ENCODE measurements at places on chromosomes 2 and 18.
A peak's percentile ranks its signal among the peaks of the same experiment; 100 is the strongest.

- no peak for DNase-seq
These were observed 17.7 kb downstream of the ATOH8 start for GRCh38 chr2:85771486-85771885.

- peak; percentile 71 for DNase-seq
These were observed 269.2 kb downstream of the NYAP2 start for GRCh38 chr2:225668606-225669266.

- peak; percentile 30 for DNase-seq
These were observed 94.4 kb downstream of the FANCL start for GRCh38 chr2:58146707-58147106.

- no peak for DNase-seq
These were observed 125.3 kb upstream of the CTDP1 start for GRCh38 chr18:79554321-79554720.

DNA sequence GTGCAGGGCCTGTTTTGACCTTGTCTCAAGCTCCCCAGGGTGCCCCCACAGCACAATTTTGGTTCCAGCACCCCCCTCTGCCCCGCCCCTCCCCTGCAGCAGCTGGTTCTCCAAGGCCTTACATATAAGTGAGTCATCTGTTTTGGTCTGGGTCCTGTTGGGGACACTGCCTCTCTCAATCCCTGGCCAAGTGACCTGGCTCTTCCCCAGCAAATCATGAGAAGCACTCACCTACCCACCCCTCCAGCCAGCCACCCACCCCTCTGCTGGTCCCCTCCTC, 90.5 kb downstream of the INHBB start:
- no peak for DNase-seq

- no peak for DNase-seq
These were observed 1.8 kb downstream of the CHRNA1 start for GRCh38 chr2:174762464-174762863.

- no peak for DNase-seq
These were observed 8.9 kb downstream of the ECEL1 start for GRCh38 chr2:232478571-232479340.

- peak; percentile 74 for DNase-seq
These were observed 45.6 kb downstream of the SESTD1 start for GRCh38 chr2:179218848-179219594.

DNA sequence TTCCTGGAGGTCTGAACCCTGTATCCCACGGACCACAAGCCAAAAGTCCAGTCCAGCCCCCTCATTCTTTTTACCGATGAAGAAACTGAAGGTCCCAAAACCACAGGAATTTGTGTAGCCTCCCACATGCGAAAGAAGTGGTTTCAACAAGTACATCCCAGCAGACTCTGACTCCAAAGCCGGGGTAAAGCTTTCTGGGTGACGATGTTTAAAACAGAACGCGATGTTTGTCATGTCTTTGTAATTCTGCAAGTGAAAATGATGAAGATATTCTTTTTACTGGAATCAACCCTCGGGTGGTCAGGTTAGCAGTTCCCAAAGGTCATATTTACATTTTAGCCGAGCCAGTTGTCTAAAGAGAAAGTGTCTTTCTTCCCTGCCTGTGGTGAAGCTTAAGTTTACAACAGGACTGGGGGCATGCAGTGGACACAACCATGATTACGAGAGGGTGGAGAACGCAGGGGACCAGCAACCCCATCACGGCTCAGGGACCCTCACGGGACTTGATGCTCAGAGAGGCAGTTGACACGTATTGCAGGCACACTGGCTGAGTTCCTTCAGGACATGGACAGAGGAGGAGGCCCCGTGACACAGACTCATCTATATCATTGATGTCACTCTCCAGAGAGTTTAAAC, 17.8 kb upstream of the TMEM131 start:
- DNase-seq = peak; percentile 79

GRCh38 chr2:237892478-237892877, 33.1 kb downstream of the RAMP1 start:
- DNase-seq = no peak

GRCh38 chr18:55249550-55249949, 290.3 kb upstream of the CCDC68 start:
- no peak for DNase-seq

DNA sequence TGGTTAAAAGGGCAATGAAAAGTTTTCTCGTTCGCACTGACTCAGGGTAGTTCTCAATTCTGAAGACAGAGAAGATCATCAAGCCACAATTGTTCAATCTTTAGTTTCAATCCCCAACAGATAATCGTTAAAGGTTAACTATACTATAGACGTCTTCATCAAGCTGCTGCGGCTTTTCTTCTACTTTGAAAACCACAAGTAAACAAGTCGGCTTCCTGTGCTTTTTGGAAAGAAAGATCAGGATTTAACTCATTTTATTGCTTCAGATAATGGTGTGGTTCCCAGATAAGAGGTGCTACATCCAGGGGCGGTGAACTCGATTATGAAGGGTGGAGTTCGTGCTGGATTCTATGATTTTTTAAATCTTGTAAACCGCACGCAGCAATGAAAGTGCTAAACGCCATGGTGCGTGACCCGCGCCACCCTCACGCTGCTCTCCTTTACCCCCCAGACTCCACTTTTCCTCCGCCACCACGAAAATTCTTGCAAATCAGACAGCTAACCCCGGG, 545 bp upstream of the CDCA7 start:
- DNase-seq = peak; percentile 19

- DNase-seq = no peak
These were observed 84.9 kb downstream of the ACKR3 start for GRCh38 chr2:236654496-236654895.

GRCh38 chr2:192886636-192887035, 691.9 kb upstream of the TMEFF2 start:
- DNase-seq = no peak

GRCh38 chr2:51145761-51146160, 113.8 kb upstream of the NRXN1 start:
- DNase-seq = no peak

GRCh38 chr2:241364781-241365180, 8.7 kb downstream of the FARP2 start:
- DNase-seq = no peak

GRCh38 chr2:152497481-152498052, 162.6 kb downstream of the FMNL2 start:
- DNase-seq = peak; percentile 73

- DNase-seq = no peak
These were observed 25.2 kb downstream of the TMEM18 start for GRCh38 chr2:651951-652373.

- DNase-seq = no peak
These were observed 33.5 kb upstream of the GPC1 start for GRCh38 chr2:240401781-240402551.

- DNase-seq = no peak
These were observed 567.5 kb downstream of the BCL11A start for GRCh38 chr2:59985923-59986322.

DNA sequence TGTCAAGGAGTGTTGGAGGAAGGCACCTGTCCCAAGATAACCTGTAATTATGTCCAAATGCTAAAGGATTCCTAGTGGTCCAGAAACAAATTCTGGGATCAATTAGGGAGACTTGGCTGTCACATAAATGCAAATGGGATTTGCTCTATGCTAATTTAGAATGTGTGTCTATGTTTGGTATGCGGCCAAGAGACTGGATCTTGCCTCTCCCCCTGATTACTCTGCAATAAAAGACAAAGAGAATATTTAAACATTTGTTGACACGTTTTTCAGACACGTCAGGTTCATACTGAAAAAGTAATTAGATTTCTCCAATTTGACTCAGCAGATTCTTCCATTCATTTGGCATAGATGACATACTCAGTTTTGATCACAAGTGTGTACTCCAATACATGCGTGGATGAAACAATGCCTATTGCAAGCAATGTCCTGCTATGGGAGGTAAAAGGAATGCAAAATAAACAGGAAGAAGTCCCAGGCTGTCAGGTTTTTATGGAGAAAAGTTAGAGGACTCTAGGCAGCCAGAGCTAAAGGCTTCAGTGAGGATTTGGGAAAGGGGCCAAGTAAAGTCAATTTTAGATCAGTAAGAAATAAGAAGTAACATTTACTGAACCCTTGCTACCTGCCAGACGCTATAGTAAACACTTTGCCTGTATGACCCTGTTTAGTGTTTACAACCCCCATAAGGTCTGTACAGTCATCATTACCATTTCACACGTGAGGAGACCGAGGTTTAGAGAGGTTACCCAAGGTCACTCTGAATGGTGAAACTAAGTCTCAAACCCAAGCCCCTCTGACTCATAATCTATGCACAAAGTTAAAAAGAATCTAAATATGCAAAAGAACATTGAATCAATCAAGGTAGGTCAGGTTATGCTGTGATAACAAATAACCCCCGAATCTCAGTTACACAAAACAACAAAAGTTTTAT, 7.8 kb downstream of the ANTXR1 start:
- DNase-seq = no peak

DNA sequence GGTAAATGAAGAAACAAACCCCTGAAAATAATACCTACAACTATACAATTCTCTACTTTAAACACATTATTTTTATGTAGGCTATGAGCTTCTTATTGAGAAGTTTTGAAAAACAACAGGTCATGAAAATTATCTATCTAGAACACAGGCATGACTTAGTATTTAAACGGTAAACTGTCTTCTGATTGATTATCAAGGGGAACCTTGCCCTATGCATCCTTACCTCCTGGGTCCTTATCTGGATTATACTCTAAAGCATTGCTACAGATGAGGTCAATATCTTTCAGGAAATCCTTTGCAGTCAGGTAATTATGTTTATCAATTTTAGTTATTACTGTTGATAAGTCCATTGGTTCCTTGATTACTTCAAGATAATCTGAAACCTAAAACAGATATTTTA, 144.3 kb downstream of the ATAD2B start:
- no peak for DNase-seq

Data from suppressor macrophage treated with lipopolysaccharide for 1 hour (primary cell).